Hindlimb muscle (tissue), 1 donor: ENCODE measurements at places on chromosomes 2 and 18. TPM values are rescaled to one million over a fixed set of nuclear protein-coding genes. Genes with fewer than 3 reads are reported as not detected.

Gene SFT2D3
- not detected for polyA plus RNA-seq

Gene TRIP12
- polyA plus RNA-seq = 196 TPM

Gene CTLA4
- polyA plus RNA-seq = not detected

Gene TCF7L1
- 36.3 TPM for polyA plus RNA-seq

Gene MCM6
- polyA plus RNA-seq = 19.0 TPM

Gene IL18R1
- 0.50 TPM for polyA plus RNA-seq

Gene SPP2
- polyA plus RNA-seq = not detected

Gene BBS5
- polyA plus RNA-seq = 5.3 TPM

Gene PCGF1
- polyA plus RNA-seq = 8.2 TPM

Gene NFU1
- 54.1 TPM for polyA plus RNA-seq

Gene IL36B
- polyA plus RNA-seq = not detected

Gene MC2R
- polyA plus RNA-seq = 0.23 TPM

Gene IMPA2
- 25.3 TPM for polyA plus RNA-seq

Gene CCBE1
- 2.0 TPM for polyA plus RNA-seq

Gene LCT
- not detected for polyA plus RNA-seq

Gene CNTNAP5
- 0.06 TPM for polyA plus RNA-seq

Gene INHA
- polyA plus RNA-seq = 0.97 TPM

Gene CERKL
- polyA plus RNA-seq = 9.2 TPM

Gene MC5R
- polyA plus RNA-seq = 5.5 TPM

Gene OSR1
- 13.7 TPM for polyA plus RNA-seq

Gene DNAH6
- polyA plus RNA-seq = 0.04 TPM

Gene SERPINB11
- polyA plus RNA-seq = not detected

Gene OTOS
- not detected for polyA plus RNA-seq

Gene KIF1A
- 4.4 TPM for polyA plus RNA-seq

Gene IL36RN
- not detected for polyA plus RNA-seq

Gene GREB1
- polyA plus RNA-seq = 13.8 TPM

Gene ASPRV1
- 3.4 TPM for polyA plus RNA-seq

Gene ZNF396
- 1.3 TPM for polyA plus RNA-seq

Gene EVA1A
- polyA plus RNA-seq = 6.7 TPM
